Spinal cord (tissue), 10 donors: ENCODE measurements at places on chromosomes 6 and 20.
A peak's percentile ranks its signal among the peaks of the same experiment; 100 is the strongest.

DNA sequence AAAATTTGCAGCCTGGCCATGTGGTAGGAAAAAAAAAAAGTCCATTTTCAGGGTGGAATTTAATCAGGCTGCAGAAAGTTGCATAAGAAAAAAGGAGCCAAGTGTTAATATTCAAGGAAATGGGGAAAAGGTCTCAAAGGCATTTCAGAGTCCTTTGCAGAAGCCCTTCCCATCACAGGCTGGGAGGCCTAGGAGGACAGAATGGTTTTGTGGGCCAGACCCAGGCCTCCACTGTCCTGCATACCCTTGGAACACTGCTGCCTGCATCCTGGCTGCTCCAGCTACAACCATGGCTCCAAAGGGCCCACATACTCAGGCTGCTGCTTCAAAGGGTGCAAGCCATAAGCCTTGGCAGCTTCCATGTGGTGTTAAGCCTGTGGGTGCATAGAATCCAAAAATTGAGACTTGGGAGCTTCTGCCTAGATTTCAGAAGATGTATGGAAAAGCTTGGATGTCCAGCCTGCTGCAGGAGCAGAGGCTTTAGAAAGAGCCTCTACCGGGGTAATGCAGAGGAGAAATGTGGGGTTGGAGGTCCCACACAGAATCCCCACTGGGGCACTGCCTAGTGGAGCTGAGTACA, 239.0 kb upstream of the STXBP5 start:
- H3K4me3 ChIP-seq: no peak overlapping the region
- no peak for DNase-seq
- no peaks in the 10 kb centered on the region for H3K4me1 ChIP-seq
- H3K27ac ChIP-seq: no peak overlapping the region

DNA sequence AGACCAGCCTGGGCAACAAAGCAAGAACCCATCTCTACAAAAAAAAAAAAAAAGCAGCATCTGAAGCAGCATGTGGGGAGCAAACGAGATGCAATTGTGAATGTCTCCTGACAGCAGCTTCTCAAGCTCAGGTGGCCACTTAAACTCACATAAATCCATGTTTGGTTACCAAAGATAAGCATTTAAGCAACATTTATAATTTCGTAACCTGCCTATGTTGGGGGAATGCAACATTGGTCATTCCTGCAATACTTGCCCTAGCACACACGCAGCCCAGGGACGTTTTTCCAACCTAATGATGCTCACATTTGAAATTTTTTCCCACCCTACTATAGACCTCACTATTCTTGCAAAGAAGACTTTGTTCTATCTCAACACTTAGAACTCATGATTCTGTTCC, 113.3 kb downstream of the ZFP64 start:
- no peak overlapping the region for H3K4me3 ChIP-seq
- no peaks in the 10 kb centered on the region for H3K4me1 ChIP-seq
- no peaks in the 10 kb centered on the region for H3K36me3 ChIP-seq

- no peaks in the 10 kb centered on the region for H3K36me3 ChIP-seq
- DNase-seq: no peak
- no peak overlapping the region for H3K4me3 ChIP-seq
- peaks cover 2% of the 10 kb centered on the region for H3K4me1 ChIP-seq
- no peaks in the 10 kb centered on the region for H3K27me3 ChIP-seq
These were observed 273.4 kb upstream of the CITED2 start for GRCh38 chr6:139647841-139648240.

GRCh38 chr6:30510419-30511168, 21.3 kb downstream of the HLA-E start:
- DNase-seq: no peak
- H3K27ac ChIP-seq: no peak overlapping the region
- no peak overlapping the region for H3K4me3 ChIP-seq
- peaks cover 6% of the 10 kb centered on the region for H3K27me3 ChIP-seq

DNA sequence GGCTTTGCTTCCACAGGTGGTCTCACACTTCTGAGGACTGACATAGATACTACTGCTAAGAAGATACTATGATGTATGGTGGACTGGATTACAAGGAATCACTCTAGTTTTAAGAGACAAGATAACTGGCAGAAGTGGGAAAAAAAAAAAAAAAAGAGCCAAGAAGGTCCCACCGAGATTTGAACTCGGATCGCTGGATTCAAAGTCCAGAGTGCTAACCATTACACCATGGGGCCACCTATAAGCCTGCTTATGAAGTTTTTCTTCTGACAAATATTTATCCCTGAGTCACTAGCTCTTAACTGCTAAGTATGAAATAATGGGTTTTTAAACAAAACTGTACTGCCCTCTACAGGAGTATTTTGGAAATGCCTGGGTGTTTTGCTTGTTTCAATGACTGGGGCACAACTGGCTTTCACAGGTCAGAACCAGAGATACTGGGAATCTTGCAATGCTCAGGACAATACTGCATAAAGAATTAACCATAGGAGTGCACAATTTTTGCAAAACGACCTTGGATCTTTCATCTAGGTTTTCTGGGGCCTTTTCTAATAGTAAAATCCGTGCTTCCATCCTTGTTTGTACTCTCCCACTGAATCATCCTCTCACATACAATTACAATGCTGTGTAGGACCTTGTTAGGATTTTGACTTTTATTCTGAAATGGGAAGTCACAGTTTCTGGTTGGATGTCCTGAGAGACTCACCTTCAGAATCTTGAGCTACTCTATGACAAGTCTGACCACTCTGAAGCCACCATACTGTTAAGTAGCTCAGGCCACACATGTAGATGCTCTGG, 116.3 kb downstream of the OR2B2 start:
- H3K4me3 ChIP-seq: no peak overlapping the region
- H3K36me3 ChIP-seq: no peaks in the 10 kb centered on the region
- H3K27me3 ChIP-seq: no peaks in the 10 kb centered on the region
- peaks cover 9% of the 10 kb centered on the region for H3K4me1 ChIP-seq
- no peak overlapping the region for H3K27ac ChIP-seq
- DNase-seq: peak; percentile 95

DNA sequence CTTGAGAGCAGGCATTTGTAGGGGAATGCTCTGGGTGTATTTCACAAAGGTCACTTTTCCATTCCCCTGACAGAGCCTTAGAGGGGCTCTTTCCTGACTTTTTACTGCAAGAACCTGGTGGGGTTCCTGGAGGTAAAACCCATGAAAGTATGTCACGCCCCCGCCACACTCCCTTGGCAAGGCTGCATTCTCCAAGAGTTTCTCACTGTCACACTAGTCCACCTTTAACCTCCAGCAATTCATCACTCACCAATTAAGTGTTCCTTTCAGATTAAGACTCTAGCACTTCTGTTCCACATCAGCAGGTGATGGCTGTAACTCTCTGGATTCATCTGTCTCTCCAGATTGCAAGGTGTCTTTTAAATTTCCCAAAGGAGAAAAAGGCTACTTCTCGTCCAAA, 32.7 kb upstream of the NKX2-4 start:
- no peaks in the 10 kb centered on the region for H3K36me3 ChIP-seq
- H3K27ac ChIP-seq: no peak overlapping the region
- H3K4me1 ChIP-seq: no peaks in the 10 kb centered on the region
- DNase-seq: no peak
- H3K27me3 ChIP-seq: no peaks in the 10 kb centered on the region

- H3K27ac ChIP-seq: no peak overlapping the region
- no peaks in the 10 kb centered on the region for H3K4me1 ChIP-seq
- H3K27me3 ChIP-seq: no peaks in the 10 kb centered on the region
- no peaks in the 10 kb centered on the region for H3K36me3 ChIP-seq
These were observed 64.3 kb downstream of the MKKS start for GRCh38 chr20:10369723-10370090.
